Suprapubic skin (tissue), 4 donors: ENCODE measurements at places on chromosomes 6 and 20. TPM values are rescaled to one million over a fixed set of nuclear protein-coding genes. Genes with fewer than 3 reads are reported as not detected.

Gene SRF
- 19.6 TPM for total RNA-seq

Gene SFTA2
- not detected for total RNA-seq

Gene DACT2
- total RNA-seq = 7.4 TPM

Gene ANKEF1
- 5.3 TPM for total RNA-seq

Gene SNRNP48
- 8.5 TPM for total RNA-seq

Gene KHDC1L
- total RNA-seq = not detected

- DNase-seq = no peak
Observed at GRCh38 chr6:101000341-101000740, 119.2 kb upstream of the ASCC3 start.

- DNase-seq = no peak
Observed at GRCh38 chr6:18823782-18824386, 436.7 kb downstream of the RNF144B start.

DNA sequence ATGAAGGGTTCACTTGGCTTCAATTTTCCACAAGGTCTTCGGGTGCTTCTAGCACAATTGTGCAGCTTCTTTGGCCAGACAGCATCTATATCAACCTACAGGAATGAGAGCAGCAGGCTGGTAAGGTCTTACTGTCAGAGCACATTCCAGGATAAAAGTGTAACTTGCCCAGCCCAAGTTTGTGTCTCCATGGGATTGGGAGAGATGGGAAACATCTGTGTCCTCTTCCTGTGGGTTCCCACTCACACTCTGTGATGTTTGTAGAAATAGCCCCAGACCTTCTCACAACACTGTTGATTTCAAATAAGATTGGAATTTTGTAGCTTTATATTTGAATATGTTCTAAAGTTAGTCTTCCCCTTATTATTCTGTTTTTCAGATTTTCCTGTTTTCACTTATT lies 83.4 kb upstream of the RGS17 start:
- DNase-seq = no peak
